ENCODE measurements at places on chromosomes 12 and 14.

GRCh38 chr12:56219840-56220239, 1.9 kb downstream of the RNF41 start:
- no peak for DNase-seq

- DNase-seq, result peak; percentile 64
Measured at GRCh38 chr12:27142101-27142721, 59.8 kb upstream of the C12orf71 start.

- no peak for DNase-seq
Measured at GRCh38 chr14:103310576-103311095, 23.4 kb upstream of the EIF5 start.

DNA sequence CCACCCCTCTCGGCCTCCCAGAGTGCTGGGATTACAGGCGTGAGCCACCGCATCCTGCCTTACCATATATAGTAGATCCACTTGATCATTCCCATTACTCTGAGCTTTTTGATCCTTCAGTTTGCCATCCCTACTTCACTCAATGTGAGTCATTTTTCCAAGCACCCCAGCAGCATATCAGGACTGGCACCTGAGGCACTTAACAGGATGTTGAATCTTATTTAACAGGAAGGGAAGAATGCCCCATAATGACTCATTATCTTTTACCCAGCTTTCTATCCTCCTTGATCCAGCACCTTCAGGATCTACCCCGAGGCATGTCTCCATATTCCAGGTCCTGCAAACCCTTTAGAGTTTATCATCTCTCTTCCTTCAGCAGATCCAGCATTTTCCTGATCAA, 84.9 kb upstream of the CMKLR1 start:
- DNase-seq, result no peak
